ELR (cell line): ENCODE measurements at places on chromosomes 3 and 15.

DNA sequence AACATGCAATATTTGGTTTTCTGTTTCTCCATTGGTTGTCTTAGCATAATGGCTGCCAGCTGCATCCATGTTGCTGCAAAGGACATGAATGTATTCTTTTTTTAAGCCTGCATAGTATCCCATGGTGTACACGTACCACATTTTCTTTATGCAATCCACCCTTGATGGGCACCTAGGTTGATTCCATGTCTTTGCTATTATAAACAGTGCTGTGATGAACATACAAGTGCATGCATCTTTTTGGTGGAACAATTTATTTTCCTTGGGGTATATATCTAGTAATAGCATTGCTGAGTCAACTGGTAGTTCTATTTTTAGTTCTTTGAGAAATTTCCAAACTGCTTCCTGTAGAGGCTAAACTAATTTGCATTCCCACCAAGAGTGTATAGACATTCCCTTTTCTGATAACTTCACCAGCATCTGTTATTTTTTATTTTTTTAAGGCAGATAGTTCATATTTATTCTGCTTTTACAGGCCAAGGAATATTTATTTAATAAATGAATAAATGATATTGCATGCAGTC lies 62.4 kb upstream of the NPHP3 start:
- DNase-seq: no peak

DNA sequence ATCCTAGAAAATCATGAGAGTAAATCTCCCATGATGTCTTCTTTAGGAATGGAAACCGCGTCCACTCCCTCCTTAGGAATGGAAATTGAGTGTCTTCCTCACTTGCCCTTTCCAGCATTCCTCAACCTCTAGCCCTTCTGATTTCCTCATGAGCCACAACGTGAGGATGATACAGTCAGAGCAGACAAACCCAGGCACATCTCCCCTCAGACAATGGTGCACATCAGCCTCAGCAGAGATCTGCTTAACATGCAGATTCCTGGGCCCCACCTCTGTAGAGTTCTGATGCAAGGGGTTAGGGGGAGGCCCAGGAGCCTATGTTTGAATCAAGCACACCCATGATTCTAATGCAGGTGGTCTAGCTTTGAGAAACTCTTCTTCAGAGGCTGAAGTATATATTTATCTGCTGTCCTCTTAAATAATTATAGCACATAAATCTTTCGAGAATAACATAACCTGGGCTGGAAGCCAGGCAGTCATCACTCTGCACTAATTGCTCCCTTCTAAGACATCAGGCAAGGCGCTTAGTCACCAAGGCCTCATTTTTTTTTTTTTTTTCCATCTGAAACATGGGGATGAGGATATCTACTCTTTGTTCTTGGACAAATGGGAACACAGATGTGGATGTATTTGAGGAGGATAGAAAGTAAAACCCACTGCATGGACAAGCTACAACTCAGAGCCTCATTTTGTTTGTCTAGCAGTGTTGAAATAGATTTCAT lies 81.7 kb downstream of the PRICKLE2 start:
- peak; percentile 67 for DNase-seq

- peak; percentile 13 for DNase-seq
These were observed 87.4 kb downstream of the CRTC3 start for GRCh38 chr15:90617171-90617570.

- DNase-seq: no peak
These were observed 11.0 kb downstream of the ADAMTS9 start for GRCh38 chr3:64676831-64677230.

DNA sequence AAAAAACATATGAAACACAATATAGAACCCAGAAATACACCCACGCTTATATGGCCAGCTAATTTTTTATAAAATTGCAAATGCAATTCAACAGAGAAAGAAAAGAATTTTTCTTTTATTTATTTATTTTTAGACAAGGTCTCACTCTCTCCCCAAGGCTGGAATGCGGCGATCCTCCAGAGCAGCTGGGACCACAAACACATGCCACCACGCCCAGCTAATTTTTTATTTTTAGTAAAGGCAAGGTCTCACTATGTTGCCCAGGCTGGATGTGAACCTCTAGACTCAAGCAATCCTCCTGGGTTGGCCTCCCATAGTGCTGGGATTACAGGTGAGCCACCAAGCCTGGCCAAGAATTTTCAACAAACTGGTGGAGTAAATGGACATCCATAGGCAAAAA lies 117.9 kb downstream of the SCAPER start:
- no peak for DNase-seq
